ENCODE measurements at places on chromosomes 16 and 17.
A peak's percentile ranks its signal among the peaks of the same experiment; 100 is the strongest.

DNA sequence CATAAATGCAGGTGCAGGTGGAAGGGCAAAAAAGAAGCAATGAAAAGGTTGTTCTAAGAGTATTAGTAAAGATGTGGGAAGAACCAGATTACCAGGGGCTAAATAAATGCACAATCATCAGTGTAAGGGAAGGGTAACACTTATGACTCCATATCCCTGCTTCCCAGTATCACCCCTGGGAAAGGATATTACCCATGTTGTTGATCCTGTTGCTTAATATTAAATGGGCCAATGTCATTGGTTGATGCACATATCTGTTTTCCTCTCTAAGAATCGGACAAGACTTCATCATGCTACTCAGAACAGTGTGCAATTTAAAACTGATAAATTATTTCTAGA is 34.7 kb upstream of the ABCA6 start:
- no peak for DNase-seq

GRCh38 chr16:75074920-75075687 is 41.5 kb downstream of the LDHD start:
- peak; percentile 82 for DNase-seq

GRCh38 chr16:23125277-23125676 is 24.0 kb downstream of the USP31 start:
- no peak for DNase-seq

DNA sequence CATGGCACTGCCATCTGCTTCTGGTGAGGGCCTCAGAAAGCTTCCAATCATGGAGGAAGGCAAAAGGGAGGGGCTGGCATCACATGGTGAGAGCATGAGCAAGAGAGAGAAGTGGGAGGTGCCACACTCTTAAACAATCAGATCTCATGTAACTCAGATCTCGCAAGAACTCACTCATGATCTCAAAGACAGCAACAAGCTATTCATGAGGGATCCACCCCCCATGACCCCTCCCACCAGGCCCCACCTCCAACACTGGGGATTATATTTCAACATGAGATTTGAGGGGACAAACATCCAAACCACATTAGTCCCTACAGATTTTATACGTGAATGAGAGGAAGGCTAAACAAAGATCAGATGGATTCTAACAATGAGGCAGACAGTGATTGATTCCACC is 8.9 kb upstream of the TMEM132E start:
- DNase-seq = no peak

GRCh38 chr16:8373676-8374431 is 216.5 kb downstream of the TMEM114 start:
- DNase-seq = no peak

- DNase-seq = no peak
Observed at GRCh38 chr17:44266402-44267164, 1.4 kb downstream of the SLC4A1 start.

DNA sequence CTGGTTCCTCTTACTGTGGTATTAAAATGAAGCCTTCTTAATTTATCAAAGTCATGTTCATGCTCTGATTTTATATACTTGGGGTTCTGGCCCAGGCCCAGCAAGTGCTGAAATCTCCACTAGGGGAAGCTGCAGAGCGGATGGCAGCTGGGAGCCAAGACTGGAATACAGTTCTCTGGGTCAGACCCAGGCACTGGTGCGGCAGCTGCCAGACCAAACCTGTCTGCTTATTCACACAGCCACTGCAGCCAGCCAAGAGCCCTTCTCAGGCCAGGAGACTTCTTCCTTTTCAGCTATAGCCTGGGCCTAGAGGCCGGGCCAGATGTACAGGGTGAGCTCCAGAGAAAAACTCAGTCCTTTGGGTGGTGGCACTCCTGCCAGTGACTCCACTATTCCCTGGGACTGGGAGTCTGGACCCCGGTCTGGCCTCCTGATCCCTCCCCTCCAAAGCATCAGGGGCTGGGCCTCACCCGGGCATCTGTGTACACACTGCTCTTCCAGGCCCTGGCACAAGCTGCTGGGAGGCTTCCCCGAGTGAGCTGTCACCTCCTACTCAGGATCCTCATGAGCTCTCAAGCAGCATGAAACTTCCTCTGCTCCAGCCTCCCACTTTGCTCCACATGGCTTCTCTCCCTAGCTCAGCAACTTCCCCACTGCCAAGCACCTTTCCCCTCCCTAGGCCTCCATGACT is 24.4 kb downstream of the ATP6V0D1 start:
- no peak for DNase-seq

- peak; percentile 38 for DNase-seq
Observed at GRCh38 chr17:77409282-77410161, 268.8 kb downstream of the SEC14L1 start.

- no peak for DNase-seq
Observed at GRCh38 chr16:30120340-30121105, 2.5 kb downstream of the MAPK3 start.

- DNase-seq = no peak
Observed at GRCh38 chr16:74846714-74847113, 72.1 kb upstream of the FA2H start.

GRCh38 chr16:64974381-64974780 is 147.5 kb downstream of the CDH11 start:
- no peak for DNase-seq

GRCh38 chr16:72913551-72913950 is 134.4 kb downstream of the ZFHX3 start:
- DNase-seq = no peak

DNA sequence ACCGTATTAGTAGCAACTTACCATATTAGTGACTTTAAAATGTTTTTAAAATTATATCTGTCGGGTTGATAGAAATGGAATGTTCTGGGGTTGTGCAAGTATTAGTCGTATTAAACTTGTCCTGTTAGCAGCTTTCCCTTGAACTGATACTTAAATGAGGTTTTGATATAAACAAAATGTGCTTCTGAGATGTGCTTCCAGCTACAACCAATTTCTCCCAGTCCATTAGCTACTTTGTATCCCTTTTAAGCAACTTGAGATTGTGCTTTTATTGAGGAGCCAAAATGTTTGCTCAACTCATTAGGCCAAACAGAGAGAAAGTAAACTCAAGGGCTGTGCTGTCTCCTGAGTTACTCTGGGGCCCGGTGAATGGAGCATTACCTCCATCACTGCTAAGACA is 255.0 kb upstream of the RBFOX1 start:
- DNase-seq = no peak

DNA sequence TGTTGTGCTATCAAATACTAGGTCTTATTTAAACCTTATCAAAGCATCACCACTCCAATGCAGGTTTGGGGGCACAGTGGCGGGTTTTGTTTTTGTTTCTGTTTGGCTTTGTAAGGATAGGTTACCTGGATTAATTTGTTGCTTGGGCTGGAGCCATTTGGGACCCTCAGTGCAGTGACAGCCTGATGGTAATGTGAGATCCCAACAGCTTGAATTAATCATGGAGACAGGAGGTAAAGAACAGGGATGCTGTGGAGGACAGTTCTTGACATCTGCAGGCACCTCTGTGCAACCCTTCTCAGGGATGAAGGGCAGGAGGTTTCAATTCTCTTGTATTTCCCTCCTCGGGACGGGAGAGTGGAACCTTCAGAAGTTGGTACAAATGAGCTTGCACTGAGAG is 40.5 kb downstream of the SHISA9 start:
- no peak for DNase-seq

GRCh38 chr17:38727736-38728135 is 2.4 kb upstream of the CISD3 start:
- peak; percentile 51 for DNase-seq

DNA sequence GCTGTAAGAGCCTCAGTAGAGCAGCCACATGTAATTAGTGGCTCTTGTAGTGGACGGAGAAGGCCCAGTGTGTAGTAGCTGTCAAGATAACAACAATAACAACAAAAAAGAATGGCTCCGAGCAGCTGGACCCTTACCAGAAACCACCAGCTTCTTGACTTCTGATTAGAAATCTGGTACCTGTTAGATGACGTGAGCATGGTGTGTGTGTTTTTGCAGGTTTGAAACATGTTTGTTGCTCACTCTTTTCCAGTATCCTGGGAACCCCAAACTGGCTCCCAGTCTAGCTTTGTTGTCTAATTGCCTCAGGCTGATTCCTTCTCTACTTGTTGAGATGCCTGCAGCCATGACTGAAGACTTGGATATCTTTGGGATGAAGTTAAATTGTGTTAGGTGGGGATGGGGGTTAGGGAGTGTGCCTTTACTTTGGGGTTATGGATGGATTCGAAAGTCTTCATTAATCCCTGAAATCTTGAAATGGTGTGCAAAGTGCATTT is 21.0 kb downstream of the IGF2BP1 start:
- no peak for DNase-seq

DNA sequence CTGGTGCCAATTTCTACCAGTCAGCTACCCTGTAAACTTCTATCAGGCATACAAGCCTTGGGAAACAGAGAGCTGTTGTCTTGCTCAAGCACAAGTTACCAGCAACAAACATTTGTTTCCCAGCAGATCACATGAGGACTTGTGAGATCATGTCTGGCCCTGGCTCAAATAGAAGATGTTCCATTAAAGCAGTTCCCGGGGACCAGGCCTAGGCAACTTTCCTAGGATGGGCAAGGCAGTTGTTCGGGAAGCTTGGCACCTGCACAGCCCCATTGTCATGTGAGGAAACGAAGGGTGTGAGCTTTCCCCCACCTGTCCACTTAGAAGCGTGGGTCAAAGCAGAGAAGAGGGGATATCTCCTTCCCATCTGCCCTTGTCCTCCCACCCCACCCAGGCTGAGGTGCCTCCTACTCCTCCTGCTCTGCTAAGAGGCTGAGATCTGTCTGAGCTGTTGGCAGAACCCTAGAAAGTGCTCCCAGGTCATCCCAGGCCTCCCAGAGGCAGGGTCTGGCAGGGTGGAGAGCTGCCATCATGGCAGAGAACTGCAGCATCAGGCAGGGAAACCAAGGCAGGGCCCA is 11.2 kb upstream of the SLC47A2 start:
- no peak for DNase-seq

DNA sequence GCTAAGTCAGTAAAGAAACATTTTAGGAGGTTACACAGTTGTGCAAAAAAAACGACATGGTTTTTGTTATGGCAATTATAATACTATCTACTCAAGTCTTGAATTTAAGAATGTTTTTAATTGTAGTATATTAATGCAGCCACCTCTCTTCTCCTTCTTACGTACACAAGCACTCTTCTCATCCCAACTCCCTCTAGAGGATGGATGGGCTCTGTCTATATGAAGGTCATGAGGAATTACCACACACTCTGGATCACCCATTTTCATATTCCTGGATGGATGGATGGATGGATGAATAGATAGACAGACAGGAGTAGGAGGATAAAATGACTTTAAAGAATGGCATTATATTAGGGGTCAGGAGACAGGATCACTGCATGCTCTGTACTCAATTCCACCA is 120.0 kb downstream of the PHKB start:
- DNase-seq = no peak

DNA sequence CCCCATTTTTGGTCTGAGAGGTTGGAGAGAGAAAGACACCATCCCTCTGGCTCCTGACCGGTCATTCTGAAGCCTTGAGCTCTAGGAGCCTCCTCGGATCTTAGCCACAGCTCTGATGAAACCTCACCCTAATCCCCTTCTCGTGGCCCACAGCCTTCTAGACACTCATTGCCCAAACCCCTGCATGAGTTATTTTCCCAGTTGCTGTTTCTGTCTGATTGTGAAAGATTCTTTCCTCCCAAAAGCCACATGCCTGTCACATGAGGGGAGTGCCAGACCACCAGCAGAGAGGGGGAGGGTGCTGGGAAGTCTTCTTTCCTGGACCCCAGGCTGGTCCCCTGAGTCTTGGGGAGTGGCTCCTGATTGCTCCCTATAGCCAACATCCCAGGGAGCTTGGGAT is 17.6 kb upstream of the ABR start:
- DNase-seq = no peak

DNA sequence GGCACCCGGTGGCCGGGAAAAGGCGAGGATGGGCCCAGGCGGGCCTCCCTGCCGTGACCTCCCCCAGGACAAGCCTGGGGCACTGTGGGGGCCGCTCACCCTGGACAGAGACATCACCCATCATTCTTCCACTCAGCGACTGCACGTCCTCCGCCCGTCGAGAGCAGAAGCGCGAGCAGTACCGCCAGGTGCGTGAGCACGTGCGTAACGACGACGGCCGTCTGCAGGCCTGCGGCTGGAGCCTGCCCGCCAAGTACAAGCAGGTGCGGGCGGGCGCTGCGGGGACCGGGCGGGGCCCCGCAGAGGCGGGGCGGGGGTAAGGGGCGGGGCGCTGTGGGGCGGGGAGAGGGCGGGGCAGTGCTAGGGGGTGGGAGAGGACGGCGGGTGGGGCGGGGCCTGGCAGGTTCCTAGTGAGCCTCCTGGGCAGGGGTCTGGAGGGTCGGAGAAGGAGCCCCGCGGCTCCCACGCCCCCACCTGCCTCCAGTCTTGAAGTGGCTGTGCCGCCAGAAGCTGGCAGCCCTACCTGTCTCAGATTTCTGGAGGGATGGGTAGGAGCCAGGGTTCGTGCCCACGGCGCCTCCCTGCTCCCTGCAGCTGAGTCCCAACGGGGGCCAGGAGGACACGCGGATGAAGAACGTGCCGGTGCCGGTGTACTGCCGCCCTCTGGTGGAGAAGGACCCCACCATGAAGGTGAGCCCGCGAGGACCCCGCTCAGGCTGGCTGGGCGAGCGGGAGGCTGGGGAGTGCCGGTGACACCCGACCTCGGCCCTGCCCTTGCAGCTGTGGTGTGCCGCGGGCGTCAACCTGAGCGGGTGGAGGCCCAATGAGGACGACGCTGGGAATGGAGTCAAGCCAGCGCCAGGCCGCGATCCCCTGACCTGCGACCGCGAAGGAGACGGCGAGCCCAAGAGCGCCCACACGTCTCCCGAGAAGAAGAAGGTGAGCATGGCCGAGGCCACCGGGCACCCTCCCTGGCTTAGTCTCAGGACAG is 7.5 kb downstream of the NME3 start:
- no peak for DNase-seq

DNA sequence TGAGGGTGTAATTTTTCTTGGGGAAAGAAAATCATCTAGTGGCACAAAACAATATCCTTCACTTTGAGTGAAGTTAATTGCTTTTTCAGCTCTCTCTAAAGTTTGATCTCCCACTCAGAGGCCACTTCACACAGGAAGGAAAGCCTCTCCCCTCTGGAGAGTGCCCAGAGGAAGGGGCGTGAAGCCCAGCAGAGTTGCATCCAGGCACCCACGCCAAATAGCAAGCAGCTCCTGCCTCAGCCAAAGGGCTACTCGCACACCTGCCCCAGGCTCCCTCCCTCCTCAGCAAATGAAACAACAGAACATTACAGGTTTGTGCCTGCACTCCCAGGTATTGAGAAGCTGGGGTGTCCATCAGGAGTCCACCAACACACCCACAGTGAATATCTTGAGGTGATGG is 183.0 kb upstream of the RPL38 start:
- DNase-seq = no peak

- no peak for DNase-seq
Observed at GRCh38 chr17:57530508-57530907, 214.6 kb downstream of the CCDC182 start.

DNA sequence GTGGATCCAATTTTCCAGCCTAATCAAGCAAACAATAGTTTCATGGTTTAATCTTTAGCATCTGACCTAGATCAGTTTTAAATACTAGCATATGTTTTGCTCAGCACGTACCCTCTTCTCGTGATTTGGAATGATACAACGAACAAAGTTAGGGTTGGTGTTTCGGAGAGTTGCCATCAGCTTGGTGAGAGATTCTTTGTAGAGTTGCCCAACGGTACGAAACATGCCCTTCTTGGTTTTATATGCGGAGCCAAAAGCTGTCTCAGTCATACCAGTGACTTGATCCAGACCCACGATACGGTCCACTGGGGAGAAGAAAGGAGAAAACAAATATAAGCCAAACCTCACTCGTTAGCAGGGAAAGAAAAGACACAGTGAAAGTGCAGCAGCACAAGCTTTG is 85.3 kb downstream of the NDEL1 start:
- DNase-seq = no peak

- DNase-seq = no peak
Observed at GRCh38 chr17:76121932-76122430, 18.4 kb upstream of the EXOC7 start.

GRCh38 chr16:81703177-81704155 is 75.6 kb upstream of the PLCG2 start:
- no peak for DNase-seq

Data from activated effector memory CD4-positive, alpha-beta T cell treated with Interleukin-2 at 50 U/mL for 16 hours (primary cell).